ENCODE measurements at places on chromosomes 4 and X.

DNA sequence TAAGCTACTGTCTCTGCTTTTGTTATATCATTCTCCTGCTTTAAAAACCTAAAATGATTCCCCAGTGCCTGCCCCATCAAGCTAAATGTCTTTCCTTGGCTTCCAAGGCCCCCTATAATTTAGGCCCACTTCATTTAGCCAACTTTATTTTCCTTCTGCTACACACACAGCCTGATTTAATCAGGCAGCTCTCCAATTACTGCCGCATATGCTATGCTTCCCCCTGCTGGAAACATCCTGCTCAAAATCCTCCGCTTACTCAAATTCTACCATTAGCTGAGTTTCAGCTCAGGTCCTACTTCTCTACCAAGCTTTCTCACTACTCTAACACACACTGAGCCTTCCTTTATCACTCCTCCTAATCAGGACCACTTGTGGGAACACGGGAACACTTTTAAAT, 17.0 kb downstream of the LAMP2 start:
- no peak for DNase-seq

DNA sequence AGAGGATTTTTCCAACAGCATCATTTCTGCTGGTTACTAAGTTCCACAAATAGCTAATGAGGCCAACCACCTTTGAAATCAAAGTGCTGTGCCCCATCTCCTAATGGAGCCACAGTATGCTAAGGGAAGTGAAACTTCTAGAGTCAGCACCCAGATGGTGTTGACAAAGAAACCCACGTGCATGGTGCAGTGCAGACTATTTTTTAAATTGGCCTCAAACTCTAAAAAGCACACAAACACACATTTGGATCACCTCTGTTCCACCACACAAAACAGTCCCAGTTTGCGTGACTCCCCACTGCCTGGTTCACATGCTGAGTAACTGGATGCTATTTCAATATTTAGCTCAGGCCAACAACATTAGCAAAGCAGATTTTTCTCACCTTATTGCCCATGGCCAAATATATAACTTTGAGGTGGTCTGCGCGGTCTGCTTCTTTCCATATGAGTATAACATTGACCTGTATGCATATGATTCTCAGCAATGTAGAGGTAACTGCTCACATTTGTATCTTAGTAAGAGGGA, 69.9 kb downstream of the AMELX start:
- no peak for DNase-seq

GRCh38 chr4:52076731-52077130, 25.6 kb downstream of the SPATA18 start:
- no peak for DNase-seq

- DNase-seq: no peak
These were observed 66.7 kb downstream of the RBMX2 start for GRCh38 chrX:130468395-130468923.

- DNase-seq: no peak
These were observed 227.9 kb upstream of the PITX2 start for GRCh38 chr4:110850461-110851442.

- DNase-seq: no peak
These were observed 38.2 kb downstream of the PPP1R2C start for GRCh38 chrX:42739741-42740140.

All from stimulated activated CD8-positive, alpha-beta memory T cell treated with anti-CD3 and anti-CD28 coated beads, Interleukin-7, amount 100 ng/mL, for 48 hours (primary cell).